Substantia nigra (tissue), 51 donors: ENCODE measurements at places on chromosomes 12 and 14.

DNA sequence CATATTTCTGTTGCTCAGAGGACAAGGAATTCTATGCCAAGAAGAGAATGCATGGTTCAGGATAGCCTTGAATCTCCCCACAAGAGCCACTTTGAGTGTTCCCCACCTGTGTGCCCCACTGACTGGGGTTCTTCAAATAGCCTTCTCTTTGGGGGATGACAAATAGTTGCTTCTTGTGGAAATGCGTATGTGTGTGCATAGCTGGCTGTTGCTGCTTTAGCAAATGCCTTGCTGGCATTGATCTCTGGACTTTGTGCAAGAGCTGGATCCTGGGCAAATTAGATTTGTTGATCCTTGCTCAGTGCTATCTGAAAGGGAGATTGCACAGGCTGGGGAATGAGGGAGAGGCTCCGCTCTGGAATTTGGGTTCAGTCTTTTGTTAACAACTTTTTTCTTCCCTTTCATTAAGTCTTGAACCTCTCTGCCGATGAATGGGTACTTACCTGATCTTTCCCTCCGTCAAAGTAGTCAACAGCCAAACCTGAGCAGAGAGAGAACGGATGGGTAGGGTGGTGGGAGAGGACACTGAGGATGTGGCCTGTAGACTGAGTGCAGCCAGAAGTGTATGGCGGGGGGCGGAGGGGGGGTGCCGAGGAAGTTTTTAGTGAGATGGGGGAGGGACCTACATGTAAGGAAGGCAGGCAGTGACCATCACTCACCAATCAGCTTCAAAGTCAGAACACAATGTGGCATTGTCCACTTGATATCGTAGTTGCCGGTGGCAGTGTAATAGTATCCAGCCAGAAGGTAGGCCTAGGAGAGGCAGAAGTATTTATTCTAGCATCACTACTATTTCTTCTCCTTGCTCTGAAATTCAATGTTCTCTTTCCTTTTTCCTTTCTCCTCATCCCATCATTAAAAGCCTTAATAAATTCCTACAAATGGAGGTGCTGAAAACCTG lies 10.7 kb downstream of the EMG1 start:
- no peak for DNase-seq

DNA sequence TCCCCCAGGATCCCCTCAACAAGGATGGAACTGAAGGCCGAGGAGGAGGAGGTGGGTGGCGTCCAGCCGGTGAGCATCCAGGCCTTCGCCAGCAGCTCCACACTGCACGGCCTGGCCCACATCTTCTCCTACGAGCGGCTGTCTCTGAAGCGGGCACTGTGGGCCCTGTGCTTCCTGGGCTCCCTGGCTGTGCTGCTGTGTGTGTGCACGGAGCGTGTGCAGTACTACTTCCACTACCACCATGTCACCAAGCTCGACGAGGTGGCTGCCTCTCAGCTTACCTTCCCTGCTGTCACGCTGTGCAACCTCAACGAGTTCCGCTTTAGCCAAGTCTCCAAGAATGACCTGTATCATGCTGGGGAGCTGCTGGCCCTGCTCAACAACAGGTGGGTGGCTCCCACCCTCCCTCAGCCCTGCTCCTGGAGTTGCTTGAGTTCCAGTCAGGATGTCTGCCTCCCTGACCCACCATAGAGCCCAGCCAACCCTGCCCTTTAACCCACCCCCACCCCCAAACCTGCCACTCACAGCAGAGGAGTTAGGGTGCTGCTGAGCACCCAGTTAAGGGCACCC lies 1.4 kb downstream of the ASIC1 start:
- DNase-seq: no peak

GRCh38 chr14:89720076-89720687 lies 234.3 kb downstream of the EFCAB11 start:
- DNase-seq: no peak

DNA sequence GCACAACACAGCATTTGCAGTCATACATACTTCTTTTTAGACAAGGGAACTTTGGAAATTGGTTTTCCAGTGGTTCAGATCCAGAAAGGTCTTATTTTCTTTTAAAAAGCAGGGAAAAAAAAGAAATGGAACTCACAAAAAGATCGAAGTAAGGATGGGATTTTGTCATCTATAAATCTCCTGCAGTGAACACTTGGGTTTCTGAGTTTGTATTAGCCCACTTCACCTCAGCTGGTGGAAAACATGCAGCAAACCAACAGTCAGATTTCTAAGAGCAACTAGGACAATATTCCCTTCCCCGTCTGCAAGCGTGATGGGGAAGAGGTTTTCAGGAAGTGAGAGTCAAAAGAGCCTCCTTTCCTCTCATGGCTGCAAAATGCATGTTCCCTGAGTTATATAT lies 4.6 kb downstream of the MYF5 start:
- no peak for DNase-seq

DNA sequence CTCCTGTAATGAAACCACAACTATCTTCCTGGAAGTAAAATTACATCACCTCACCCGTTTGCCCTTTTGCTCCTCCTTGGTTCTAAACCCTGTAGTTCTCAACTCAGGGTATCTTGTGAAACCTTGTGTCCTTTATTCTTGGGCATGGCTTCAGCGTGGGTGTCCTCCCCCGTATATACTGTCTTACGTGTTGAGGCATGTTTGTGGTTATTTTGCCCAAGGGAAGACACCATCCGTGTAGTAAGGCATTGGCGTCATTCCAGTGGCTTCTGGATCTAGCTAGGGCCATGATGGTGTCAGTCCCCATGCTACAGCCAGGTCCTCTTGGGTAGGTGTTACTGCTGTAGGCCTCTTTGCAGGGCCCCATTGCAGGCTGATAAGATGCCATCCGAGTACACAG lies 115.4 kb downstream of the ZFP36L1 start:
- DNase-seq: no peak

DNA sequence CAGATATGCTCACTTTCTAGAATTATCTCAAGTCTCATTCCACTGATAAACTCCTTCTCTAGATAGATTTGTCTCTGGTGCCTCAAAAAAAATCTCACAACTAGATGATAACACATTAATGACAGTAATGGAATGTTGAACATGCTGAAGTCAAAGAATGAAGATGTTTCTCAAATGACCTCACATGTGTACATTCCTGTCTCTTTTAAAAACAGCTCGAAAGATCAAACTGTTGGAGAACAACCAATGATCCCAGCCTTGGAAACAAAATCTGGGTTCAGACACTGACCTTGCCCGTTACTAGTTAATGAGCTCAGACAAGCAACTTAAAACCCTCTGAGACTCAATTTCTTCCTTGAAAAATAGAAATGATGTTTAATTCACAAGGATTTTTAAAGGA lies 44.7 kb upstream of the KCNJ8 start:
- DNase-seq: no peak

DNA sequence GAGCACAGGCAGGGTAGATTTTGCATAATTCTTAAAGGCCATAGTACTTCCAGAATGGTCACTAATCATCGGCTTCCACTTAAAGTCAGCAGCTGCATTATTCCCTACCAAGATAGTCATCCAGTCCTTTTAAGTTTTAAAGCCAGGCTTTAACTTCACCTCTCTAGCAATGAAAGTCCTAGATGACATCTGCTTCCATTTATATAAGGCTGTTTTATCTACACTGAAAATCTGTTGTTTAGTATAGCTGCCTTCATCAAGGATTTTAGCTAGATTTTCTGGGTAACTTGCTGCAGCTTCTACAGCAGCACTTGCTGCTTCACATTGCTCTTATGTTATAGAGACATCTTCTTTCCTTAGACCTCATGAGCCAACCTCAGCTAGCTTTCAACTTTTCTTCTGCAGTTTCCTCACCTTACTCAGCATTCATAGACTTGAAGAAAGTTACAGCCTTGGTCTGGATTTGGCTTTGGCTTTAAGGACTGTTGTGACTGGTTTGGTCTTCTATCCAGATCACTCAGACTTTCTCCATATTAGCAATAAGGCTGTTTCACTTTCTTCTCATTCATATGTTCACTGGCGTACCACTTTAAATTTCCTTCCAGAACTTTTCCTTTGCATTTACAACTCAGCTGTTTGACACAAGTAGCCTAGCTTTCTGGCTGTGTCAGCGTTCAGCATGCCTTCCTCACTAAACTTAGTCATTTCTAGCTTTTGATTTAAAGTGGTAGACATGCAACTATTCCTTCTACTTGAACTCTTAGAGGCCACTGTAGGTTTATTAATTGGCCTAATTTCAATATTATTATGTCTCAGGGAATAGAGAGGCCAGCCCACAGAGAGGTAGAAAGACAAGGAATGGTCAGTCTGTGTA lies 209.9 kb upstream of the GARIN2 start:
- DNase-seq: no peak

- no peak for DNase-seq
These were observed 63.8 kb upstream of the ACTN1 start for GRCh38 chr14:69042787-69043444.

DNA sequence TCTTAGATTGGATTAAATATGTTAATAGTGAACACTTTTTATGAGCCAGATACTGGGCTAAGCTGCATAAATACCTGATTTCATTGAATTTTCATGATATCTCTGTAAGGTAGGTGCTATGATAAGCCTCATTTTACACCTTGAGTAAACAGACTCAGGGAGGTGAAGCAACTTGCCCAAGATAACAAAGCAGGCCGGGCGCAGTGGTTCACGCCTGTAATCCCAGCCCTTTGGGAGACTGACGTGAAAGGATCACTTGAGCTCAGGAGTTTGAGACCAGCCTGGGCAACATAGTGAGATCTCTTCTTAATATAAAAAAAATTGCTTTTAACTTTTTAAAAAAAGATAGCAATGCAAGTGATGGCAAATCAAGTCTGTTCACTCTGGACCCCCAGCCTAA lies 1.4 kb downstream of the GNB3 start:
- no peak for DNase-seq

DNA sequence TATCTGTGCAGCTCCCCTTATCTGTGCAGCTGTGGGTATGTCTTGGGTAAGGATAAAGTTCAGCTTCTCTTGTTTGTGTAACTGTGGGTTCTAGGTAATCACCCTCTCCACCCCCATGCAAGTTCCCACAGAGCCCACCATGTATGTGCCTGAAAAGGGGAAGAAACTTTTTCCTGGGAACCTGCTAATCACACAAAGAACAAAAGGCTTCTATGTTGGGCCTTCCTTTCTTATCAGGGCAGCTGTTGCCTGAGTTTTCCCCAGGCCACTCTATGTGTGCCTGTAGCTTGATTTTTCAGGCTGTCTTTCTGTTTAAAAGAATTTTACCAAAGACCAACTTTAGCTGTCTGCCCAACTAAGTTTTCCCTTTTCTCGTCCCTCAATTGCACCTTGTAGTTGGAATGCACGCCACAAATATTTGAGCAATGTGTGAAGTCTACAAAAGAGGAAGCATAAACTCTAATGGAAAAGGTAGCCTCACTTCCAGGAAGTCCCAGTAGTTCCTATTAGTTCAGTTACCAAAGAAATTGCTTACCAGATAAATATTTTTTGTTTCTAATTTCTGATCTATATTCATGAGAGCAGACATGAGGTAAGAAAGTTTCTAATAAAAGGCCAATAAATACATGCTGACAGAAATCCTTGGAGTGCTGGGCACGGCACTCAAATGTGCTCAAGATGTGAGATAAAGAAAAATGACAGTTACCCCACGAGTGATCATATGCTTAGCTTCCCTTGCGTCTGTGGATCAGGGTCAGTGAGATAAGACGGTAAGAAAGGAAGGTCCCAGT lies 2.7 kb upstream of the GALC start:
- DNase-seq: no peak

DNA sequence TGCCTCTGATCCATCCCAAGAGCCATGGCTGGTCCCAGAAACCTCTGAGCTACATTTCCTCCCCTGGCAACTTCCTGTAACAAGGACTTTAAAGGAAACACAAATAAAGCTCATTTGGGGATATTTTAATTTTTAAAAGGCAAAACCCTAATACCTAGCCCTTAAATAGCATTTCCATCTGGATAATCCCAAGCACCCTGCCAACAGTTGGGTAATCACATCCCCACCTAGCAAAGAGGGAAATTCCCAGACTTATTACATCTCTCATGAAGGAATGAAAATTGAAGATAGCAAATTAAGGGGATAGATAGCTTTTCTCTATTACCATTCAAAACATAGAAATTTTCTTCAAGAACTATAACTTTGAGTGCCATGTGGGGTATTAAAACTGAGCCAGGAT lies 213.7 kb upstream of the BMP4 start:
- DNase-seq: no peak

DNA sequence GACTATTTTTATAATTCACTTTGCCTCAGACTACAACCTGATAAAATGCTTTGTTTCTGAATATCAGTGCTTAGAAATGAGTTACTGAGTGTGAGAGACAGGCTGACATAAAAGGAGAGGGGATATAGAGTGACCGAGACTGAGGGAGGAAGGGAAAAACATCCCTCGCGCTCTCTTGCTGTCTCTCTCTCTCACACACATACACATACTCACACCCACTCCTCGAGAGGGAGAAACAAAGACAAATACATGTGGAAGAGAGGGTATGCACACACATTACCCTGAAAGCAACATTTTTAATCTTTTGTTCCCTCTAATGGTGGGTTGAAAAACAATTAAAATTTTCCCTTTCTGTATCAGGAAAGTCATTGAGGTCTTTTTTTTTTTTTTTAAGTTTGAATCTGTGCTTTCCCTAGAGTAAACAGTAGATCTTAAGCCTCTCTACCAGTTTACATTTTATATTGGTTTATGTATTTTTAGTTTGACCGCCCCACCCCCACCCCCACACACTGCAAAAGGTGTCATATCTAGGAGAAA lies 45.3 kb downstream of the FRS2 start:
- no peak for DNase-seq

- DNase-seq: peak; percentile 8
These were observed 13.7 kb downstream of the OXA1L start for GRCh38 chr14:22780105-22780679.

DNA sequence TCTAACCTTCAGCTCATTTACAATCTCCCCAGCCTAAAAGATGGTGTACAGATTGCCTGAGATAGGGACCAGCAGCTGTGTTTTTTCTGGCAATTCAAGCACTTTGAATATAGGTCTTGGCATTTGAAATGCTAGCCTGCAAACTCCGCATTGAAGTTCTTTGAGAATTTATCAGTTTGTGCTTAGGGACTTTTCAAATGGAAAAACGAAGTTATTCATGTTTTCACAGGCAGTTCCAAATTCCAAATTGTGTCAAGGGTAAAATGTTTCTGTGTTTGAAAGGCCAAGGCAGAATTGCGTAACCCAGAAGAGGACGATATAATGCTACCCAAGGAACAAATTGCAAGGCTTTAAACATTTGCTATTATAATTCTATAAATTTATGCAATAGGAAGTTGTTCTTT lies 168.9 kb upstream of the RASSF8 start:
- no peak for DNase-seq

DNA sequence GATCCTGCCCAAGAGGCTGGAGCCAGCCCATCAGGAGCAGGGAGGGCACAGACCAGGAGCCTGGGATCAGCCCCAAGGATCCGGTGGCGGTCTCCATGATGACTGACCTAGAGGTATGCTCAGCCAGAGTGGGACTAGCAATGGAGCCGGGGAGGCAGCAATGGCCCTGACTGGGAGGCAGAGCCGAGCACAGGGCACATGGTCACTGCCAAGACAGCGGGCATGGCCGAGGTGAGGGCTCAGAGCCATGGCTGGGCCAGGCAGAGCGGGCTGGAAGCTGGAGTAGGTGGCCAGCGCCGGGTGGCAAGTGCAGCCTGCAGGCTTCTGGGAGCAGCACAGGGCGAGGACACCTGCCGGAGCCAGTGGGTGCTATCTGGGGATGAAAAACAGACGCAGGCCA lies 259.3 kb downstream of the BCL11B start:
- no peak for DNase-seq

- DNase-seq: no peak
These were observed 274.7 kb downstream of the DAD1 start for GRCh38 chr14:22314183-22314820.

- DNase-seq: no peak
These were observed 3.6 kb downstream of the BMAL2 start for GRCh38 chr12:27336282-27336653.
